ENCODE measurements at places on chromosomes 1 and 21. TPM values are rescaled to one million over a fixed set of nuclear protein-coding genes. Genes with fewer than 3 reads are reported as not detected.

The RGS16 gene
- total RNA-seq, result 12.0 TPM

- H3K27ac ChIP-seq, result no peak overlapping the region
- no peaks in the 10 kb centered on the region for H3K27me3 ChIP-seq
- H3K4me1 ChIP-seq, result no peaks in the 10 kb centered on the region
- no peak for DNase-seq
- H3K36me3 ChIP-seq, result peaks cover 31% of the 10 kb centered on the region
Measured at GRCh38 chr1:45713711-45714110, 25.7 kb downstream of the TMEM69 start.

DNA sequence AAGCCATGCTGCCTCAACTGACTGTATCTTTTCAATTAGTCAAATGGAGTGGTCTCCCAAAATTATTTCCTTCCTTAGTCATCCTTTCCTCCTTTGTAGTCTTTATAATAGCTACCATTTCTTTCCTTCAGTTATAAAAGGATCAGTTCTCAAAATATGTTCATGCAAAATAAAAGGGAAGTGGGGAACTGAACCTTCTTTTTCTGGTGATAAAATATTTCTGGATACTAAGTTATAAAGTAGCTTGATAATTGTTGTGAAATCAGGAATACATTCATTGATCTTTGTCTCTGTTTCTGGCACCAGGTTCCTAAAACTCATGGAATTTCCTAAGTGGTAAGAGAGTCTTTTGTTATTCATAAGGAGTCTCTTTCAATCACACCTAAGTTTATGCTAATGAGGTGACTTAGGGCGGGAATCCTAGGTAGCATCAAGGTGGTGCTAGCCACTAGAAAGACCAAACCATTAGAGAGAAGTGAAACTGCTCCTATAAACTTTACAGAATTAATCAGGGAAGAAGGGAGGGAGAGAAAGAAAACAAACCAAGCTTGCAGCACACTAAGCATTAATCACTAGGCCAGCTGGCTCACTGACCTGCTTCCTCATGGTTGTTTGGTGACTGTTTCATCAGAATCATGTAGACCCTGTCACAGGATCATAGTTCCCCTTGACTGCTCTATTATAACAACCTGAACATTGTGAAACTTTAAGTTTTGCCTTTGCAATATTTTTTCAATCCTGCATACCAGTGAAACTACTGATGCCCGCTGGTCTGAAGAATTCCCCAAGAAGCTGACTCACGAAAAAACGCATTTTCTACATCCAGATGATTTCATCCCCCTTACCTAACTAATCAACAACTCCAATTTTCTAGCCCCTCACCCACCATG lies 161.6 kb upstream of the PTBP2 start:
- H3K27me3 ChIP-seq, result no peaks in the 10 kb centered on the region
- DNase-seq, result no peak
- no peak overlapping the region for H3K27ac ChIP-seq
- H3K4me1 ChIP-seq, result peaks cover 2% of the 10 kb centered on the region

GRCh38 chr1:59204001-59204400 lies 92.9 kb upstream of the FGGY start:
- H3K27me3 ChIP-seq, result no peaks in the 10 kb centered on the region
- H3K4me3 ChIP-seq, result no peak overlapping the region
- no peak overlapping the region for H3K27ac ChIP-seq
- peaks cover 3% of the 10 kb centered on the region for H3K4me1 ChIP-seq

The ATP1A1 gene
- 628 TPM for total RNA-seq

The FCRLA gene
- 0.32 TPM for total RNA-seq

- peak; percentile 75 for DNase-seq
- H3K36me3 ChIP-seq, result peaks cover 8% of the 10 kb centered on the region
- no peak overlapping the region for H3K27ac ChIP-seq
Measured at GRCh38 chr1:159829273-159829634, 2.6 kb downstream of the SLAMF8 start.

- DNase-seq, result no peak
- no peaks in the 10 kb centered on the region for H3K36me3 ChIP-seq
- no peaks in the 10 kb centered on the region for H3K4me1 ChIP-seq
- H3K4me3 ChIP-seq, result no peak overlapping the region
Measured at GRCh38 chr21:25625036-25625435, 14.0 kb upstream of the JAM2 start.

- no peaks in the 10 kb centered on the region for H3K4me1 ChIP-seq
- no peaks in the 10 kb centered on the region for H3K27me3 ChIP-seq
- peaks cover 66% of the 10 kb centered on the region for H3K36me3 ChIP-seq
- no peak overlapping the region for H3K4me3 ChIP-seq
- no peak overlapping the region for H3K27ac ChIP-seq
Measured at GRCh38 chr1:117895482-117896114, 33.8 kb downstream of the GDAP2 start.

DNA sequence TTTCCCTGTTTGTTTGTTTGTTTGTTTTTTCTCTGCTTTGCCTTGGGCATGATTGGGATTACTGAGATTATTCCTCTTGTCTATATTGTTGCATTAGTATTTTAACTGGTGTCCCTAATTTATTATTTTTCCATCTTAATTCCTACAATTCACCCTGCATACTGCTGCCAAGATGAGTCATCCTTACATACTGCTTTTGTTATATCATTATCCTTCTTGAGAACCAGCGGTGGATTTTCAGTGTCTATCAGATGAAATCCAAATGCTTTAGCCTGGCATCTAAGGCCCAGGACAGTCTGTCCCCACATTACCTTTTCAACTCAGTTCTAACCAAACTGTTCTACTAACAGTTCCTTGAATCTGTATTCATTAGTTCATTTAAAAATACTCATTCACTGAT lies 101.7 kb downstream of the OLFML2B start:
- no peaks in the 10 kb centered on the region for H3K27me3 ChIP-seq
- H3K4me3 ChIP-seq, result no peak overlapping the region
- peaks cover 3% of the 10 kb centered on the region for H3K36me3 ChIP-seq
- H3K4me1 ChIP-seq, result no peaks in the 10 kb centered on the region
- no peak for DNase-seq

DNA sequence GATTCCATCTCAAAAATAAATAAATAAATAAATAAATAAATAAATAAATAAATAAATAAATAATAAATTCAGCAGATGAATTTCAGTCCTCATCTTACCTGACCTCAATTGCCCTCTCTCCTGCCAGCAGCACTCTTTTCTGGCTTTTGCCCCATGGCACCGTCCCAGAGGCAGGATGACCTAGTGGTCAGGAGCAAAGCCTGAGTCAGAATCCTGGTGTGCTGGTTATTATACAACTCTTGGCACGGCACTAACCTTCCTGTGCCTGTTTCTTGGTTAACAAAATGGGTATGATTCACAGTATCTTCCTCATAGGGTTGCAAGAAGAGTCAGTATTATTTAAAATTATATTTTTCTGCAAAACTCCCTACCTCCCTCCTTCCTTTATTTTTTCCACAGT lies 43.0 kb downstream of the NKAIN1 start:
- no peak overlapping the region for H3K4me3 ChIP-seq
- H3K27ac ChIP-seq, result no peak overlapping the region
- no peaks in the 10 kb centered on the region for H3K36me3 ChIP-seq
- no peaks in the 10 kb centered on the region for H3K27me3 ChIP-seq
- DNase-seq, result no peak

DNA sequence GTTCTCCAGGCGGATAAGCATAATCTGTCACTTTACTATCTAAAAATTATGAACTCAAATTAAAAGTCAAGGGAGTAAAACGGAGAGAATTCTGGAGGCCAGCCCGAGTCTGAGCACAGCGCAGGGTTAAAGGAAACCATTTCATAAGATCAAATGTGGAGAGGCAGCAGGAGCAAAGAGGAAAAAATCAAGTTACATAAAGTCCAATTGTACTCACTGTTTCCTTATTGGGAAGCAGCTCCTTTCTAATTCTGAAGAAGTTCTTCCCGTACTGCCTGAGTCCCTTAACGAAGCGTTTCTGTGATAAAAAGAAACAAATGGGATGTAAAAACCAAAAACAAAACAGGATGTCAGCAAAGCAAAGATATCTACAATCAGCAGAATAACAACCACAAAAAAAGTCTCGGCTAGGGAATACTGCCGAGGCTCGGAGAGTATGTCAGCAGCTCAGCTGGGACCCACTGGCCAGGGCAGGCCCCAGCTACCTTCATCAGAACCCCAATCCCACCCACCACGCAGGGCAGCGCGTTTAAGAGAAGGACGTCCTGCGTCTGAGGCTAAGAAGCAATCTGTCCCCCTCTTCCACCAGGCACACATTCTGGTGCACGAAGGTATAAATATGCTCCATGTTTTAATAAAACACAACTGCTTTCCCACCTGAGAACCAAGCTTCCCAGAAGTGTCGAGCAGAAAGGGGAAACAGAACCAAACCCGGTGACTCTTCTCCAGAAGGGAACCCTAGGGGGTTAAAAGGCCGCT lies 104.8 kb downstream of the SLC45A1 start:
- no peaks in the 10 kb centered on the region for H3K27me3 ChIP-seq
- H3K27ac ChIP-seq, result peak overlapping the region; percentile 90
- H3K36me3 ChIP-seq, result peaks cover 20% of the 10 kb centered on the region

- H3K4me3 ChIP-seq, result no peak overlapping the region
- no peak for DNase-seq
- no peaks in the 10 kb centered on the region for H3K4me1 ChIP-seq
- no peaks in the 10 kb centered on the region for H3K27me3 ChIP-seq
- no peak overlapping the region for H3K27ac ChIP-seq
Measured at GRCh38 chr1:237197470-237198425, 155.8 kb downstream of the RYR2 start.

Measured in upper lobe of right lung (tissue), 1 donor.